ENCODE measurements at places on chromosomes 3 and 15.

GRCh38 chr3:34075975-34076374, 277.5 kb downstream of the PDCD6IP start:
- DNase-seq: no peak

GRCh38 chr3:142724682-142725356, 985 bp downstream of the TRPC1 start:
- DNase-seq: peak; percentile 44

DNA sequence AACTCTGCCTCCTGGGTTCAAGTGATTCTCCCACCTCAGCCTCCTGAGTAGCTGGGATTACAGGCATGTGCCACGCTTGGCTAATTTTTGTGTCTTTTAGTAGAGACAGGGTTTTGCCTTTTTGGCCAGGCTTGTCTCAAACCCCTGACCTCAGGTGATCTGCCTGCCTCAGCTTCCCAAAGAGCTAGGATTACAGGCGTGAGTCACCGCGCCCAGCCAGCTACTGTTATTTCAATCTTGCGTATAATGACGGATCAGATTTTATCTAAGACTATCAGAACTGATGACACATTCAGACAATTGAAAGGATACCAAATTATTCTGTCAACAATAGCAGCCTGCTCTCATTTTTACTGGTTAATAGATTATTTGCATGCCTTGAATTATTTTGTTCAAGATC, 612.2 kb downstream of the ZIC1 start:
- DNase-seq: no peak

GRCh38 chr3:98589331-98590036, 3.9 kb downstream of the CPOX start:
- no peak for DNase-seq

DNA sequence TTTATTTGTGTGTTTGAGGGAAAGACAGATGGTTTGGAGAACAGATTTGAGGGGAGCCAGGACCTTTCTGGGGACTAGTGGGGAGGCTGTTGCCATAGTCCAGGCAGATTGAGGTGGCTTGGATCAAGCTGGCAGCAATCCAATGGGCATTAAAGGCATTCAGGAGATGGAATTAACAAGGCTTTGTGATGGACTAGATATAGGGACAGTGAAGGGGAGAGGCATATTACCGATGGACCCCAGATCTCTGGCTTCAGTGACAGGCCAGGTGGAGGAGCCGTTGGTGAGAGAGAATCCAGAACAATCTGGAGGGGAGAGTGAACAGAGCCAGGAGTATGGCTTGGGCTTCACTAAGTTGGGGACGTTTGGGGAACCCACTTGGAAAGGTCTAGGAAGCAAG, 124.8 kb downstream of the EEFSEC start:
- no peak for DNase-seq

DNA sequence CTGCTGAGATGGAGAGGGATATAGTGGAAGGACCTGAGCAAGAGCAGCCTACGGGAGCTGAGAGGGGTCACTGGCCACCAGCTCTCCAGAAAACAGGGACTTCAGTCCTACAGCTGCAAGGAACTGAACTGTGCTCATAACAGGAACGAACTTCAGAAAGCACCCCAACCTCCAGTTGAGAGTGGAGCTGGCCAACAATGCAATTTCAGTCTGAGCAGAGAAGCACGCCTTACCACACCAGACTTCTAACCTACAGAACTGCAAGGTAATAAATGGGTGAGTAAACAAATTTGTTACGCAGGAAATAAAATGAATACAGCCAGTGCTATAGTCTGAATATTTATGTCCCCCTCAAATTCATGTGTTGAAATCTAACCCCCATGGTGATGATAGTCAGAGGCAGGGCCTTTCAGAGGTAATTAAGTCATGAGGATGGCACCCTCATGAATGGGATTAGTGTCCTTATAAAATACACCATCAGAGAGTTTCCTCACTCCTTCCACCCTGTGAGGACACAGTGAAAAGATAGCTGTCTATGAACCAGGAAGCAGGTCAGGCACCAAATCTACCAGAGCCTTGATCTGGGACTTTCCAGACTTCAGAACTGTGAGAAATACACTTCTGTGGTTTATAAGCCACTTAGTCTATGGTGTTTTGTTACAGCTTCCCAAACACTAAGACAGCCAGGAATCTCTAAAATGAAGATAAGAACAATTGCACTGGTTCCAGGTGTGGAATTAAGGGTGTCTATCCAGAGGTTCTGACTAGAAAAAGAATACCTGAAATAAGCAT, 58.6 kb downstream of the SYNM start:
- no peak for DNase-seq

DNA sequence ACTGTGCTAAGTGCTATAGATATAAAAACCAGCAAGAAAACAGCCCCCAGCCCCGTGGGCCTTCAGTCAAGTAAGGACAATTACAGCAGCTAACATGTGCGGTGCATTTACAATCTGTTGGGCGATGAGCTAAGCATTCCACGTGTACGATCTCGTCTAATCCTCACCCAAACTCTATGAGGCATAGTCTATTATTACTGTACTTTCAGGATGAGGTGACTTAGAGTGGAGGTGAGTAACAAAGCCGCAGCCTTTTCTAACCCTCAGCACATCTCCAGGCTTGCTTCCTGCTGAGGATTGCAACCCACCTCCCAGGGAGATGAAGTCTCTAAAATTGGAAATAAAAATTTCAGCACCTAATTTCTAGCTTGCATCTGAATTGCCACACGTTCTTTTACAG, 53.2 kb upstream of the MCF2L2 start:
- no peak for DNase-seq

- no peak for DNase-seq
Measured at GRCh38 chr15:67307156-67307555, 52.6 kb downstream of the IQCH start.

DNA sequence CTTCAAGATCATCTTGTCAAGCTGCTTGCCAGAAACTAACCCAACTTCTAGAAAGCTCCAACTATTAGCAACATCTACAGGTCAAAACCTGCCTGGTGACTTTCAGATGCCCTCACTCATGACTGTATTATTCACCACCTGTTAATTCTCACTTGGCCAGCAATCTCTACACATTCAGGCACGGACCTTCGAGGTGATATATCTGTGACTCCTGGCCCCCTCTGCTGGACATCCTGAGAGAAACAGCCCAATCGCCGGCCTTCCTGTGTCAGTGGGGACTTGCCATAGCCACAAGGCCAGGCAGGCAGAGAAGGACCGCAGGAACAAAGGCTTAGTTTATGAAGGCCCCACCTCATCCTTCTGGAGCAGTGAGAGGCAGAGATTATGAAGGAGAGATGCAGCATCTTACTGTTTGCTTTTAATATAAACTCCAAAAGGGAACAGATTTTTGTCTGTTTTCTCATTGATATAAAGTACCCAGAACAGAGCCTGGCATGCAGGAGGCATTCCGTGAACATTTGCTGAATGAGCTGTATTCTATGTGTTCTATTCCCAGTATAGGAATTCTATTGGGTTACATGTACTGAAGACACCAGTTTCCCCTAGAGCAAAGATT, 24.4 kb upstream of the OCA2 start:
- DNase-seq: peak; percentile 66

DNA sequence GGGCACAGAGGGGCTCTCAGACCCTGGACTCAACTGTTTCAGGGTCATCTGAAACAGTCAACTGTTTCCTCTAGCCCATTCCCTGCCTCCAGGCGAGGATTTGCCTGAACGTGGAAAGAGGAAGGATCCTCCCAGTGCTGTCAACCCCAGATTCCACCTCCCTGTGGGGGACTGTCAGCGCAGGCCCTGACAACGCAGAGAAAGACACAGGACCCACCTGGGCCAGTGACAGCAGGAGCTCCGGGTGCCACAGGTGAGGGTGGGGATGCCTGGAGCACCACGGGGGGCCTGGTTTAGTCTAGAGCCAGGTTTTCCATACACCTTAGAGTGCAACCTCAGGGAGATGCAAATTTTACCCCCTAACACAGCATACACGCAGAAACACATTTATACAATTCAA, 19.5 kb upstream of the LAMP3 start:
- DNase-seq: no peak

- peak; percentile 55 for DNase-seq
Measured at GRCh38 chr15:92069308-92070250, 216.1 kb downstream of the SLCO3A1 start.

DNA sequence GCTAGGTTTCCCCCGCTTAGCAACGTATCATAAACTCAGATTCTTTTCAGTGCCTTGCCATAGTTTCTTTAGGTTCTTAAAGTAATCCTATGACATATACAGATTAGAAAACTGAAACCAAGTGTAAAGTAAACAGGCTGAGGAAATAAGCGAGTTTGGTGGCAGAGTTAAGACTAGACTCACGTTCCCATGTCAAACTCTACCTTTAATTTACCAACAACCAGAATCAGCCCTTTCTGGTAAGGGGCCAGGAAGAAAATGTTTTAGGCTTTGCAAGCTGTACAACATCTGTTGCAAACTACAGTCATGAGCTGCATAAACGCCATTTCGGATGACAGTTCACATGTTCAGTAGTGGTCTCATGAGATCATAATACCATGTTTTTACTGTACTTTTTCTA, 128.0 kb upstream of the PRICKLE2 start:
- no peak for DNase-seq
